Psoas muscle (tissue), 8 donors: ENCODE measurements at places on chromosomes 3 and 15. TPM values are rescaled to one million over a fixed set of nuclear protein-coding genes. Genes with fewer than 3 reads are reported as not detected.

Gene NMNAT3
- 9.8 TPM for total RNA-seq

Gene CSNK1G1
- total RNA-seq: 8.1 TPM

Gene NR2E3
- not detected for total RNA-seq

Gene CNTN6
- total RNA-seq: not detected

Gene HIGD2B
- total RNA-seq: not detected

Gene PP2D1
- not detected for total RNA-seq

Gene PEX5L
- total RNA-seq: not detected

Gene TRA2B
- 99.5 TPM for total RNA-seq

Gene HCLS1
- total RNA-seq: 9.9 TPM

Gene LDHAL6B
- total RNA-seq: not detected

DNA sequence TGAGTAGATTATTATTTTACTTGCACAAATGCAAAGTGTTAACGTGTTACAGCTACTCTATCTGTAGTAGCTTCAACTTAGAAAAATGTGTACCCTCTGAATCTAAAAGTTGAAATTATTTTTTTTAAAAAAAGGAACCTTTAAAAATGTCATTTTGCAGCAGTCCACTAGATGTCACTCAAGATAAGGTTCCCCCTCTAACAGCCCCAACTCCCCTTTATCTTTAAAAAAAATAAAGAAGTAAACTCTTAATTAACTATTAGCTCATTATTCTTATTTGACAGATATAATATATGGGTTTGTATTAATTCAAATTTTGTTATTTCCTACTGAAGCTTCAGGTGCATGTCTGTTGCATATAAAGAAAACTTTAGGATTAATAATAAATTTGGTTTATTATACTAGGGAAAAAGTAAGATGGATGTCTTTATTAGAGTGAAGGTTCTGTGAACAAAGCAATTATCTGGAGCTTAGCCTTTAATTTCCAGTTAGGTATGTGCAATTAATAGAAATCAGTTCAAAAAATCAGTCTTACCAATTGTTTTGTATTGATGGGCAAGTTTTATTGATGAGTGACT lies 288.5 kb downstream of the VGLL3 start:
- DNase-seq: no peak

GRCh38 chr15:92044203-92044909 lies 190.8 kb downstream of the SLCO3A1 start:
- no peak for DNase-seq

DNA sequence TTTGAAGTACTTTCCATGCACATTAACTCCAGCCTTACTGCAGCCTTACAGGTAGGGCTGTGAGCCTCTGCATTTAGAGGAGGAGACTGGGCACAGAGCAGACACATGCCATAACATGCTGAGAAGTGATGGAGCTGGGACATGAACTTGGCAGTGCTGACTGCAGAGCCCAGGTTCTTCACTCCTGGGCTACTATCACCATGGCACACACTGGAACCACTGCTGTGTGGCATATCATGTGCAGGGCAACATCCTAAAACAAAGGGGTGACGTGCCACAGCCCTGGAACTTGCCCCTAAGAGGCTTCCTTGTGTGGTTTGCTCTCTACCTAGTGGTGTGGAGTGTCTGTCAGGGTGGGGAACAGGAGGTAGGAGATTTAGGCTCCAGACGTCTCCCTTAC lies 25.4 kb downstream of the EHD4 start:
- DNase-seq: no peak

DNA sequence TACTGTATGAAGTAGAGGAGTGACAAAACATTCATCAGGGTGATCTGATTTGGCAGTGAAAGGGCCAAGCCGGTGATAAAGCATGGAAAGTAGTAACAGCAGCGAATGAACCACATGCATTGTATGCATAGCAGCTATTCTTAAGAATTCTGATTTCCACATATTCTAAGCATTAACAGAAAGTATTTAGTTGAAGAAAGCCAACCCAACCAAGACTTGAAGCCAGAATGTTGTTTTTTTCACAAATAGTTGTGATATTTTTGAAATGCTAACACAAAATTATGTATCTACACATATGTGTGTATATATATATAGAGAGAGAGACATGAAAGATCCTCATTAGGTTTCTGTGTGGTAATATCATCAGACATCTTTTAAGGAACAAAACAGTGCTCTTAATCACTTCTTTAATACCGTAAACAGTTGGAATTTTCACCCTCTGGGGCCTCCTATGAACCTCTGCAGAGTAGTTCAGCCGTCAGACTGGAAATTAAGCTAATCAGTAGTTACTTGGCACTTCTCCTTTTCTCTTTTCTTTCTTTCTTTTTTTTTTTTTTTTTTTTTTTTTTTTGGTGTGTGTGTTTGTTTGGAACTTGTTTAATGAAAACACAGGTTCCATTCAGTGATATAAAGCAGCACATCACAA lies 139.6 kb downstream of the CMSS1 start:
- no peak for DNase-seq

DNA sequence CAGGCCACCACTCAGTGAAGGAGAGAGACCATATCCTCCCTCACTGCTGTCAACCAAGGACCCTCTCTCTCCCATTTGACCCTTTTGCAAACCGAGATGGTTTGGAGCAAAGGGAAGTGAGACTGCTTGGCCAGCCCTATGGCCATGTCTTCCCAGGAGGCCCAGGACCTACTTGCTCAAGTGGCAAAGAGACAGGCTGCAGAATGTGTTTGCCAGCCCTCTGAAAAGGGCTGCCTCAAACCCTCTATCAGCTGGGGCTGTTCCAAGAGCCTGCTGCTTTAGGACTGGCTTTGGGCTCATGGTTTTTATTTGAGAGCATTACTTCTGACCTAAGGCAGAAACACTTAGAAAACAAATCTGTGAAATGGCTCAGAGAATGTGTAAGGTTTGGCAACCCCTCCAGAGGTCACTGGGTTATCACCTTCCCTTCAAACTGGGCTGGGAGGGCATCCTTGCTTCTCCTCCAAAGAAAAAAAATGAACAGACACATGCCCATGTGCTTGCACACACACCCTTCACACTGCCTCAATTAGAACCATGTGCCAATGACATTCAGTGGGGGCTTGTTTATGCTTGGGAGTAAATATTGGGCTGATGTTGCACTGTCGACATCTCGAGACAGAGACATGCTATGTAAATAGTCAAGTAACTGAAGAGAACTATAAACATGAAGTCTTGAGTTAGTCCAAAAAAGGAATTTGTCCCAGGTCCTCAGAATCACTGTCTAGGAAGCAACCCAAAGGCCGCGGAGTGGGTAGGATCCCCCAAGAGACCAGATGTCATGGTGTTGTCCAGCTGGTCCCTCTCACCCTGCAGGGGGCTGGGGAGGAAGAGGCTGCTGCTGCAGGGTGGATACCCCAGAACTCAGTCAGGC lies 49.8 kb upstream of the CTDSPL start:
- no peak for DNase-seq

DNA sequence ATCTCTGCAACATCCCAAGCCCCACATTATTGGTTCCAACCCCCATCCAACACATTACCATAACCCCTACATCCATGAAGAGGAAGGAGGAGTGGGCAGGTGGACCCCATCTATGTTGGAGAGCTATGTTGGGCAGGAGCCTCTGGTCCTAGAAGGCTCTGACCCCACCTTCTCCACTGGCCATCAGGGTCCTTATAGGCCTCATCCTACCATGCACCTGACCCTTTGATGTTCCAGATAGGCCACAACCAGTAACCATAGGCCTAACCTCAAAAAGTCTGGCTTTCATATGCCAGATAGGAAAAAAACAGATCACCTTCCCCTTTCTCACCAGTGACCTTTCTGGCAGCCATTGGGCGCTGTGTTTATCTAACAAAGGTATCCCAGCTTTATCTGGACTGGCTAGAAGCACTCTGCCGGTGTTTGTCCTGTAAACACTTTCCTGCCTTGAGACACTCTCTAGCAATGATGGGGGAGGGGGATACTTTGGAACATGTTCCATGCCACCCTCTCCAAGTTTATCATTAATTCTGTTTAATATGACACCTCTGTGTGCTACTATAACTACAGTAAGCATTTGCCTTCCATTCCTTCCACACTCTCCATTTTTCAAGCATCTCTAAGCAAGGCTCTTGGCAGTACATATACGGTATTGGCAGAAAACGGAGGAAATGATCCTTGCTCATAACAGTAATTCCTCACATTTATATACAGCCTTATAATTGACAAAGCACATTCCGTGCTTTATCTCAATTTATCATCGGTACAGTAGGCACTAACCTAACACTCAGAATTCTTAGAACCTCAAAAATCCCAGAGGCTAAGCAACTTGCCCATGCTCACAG lies 377.1 kb downstream of the VPS13C start:
- no peak for DNase-seq

DNA sequence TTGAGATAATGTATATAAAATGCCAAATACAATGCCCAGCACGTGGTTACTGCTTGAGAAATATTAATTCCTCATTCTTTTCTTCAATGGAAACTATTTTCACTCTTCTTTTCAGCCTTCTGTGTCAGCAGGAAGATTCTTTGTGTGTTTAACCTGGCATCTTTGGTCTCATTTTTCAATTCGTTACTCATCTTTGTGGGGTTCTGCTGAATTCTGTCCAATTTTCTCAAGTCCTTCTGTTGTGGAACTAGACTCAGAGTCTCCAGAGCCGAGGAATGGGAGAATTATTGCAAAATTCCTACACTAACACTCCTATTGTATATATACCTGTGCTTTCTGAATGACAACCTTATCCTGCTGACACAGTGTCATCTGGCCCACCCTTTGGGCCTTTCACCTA lies 96.8 kb upstream of the RGMA start:
- no peak for DNase-seq

DNA sequence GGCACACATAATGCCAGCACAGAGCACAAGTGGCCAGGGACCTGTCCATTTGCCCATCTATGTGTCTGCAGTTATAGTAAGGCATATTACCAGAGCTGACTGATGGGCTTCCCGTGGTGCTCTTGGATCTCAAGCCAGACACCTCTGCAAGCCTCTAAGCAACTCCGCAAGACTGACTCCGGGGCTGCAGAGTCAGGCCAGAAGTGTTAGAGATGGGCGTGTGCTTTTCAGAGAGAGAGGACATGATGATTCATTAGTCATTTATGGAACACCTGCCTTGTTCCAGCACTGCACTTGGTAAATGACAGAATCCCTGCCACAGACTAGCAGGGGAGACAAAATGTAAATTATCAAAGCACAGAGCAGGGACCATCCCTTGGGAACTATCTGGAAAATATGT lies 559.0 kb downstream of the PDCD6IP start:
- no peak for DNase-seq

DNA sequence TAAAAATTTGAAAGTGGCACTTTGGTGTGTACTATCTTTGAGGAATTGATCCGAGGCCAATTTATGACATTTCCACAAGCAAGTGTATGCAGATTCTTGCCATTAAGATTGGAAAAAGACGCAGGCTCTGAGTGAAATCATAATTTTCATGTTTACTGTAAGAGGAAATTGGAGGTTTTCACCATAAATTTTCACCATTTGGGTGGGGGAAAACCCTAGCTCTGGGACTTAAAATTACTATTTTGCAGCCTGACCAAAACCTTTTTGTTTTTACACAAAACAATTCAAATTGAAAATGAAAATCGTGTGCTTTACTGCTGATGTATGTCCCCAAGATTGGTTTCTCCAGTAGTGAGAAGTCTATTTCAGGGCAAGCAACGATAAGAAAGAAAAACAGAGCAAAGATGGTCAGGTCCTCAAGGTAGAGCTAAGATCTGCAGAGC lies 282.6 kb downstream of the FOXP1 start:
- DNase-seq: no peak

GRCh38 chr3:197038679-197039462 lies 9.3 kb upstream of the MELTF start:
- DNase-seq: no peak

DNA sequence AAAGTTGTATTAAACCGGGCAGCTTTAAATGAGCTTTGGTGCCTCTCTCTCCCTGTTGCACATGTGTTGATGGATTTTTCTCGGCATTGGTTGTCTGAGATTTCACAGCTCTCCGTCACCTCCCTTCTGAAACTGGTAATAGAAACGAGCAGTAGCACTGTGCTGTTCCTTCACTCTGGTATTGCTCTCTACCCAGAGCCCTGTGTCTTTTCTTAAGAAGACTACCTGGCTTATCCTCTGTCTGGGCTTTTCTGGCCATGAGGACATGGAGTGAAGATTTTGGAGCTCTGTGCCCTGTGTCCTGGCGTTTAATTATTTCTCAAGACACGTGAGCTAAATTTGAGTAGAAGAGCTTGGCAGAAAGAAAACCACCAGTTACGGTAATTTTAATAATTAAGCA lies 209.6 kb upstream of the EIF1B start:
- no peak for DNase-seq

- no peak for DNase-seq
Observed at GRCh38 chr3:132730891-132731580, 8.8 kb upstream of the NPHP3 start.

GRCh38 chr3:150090006-150090405 lies 119.3 kb upstream of the PFN2 start:
- DNase-seq: no peak

DNA sequence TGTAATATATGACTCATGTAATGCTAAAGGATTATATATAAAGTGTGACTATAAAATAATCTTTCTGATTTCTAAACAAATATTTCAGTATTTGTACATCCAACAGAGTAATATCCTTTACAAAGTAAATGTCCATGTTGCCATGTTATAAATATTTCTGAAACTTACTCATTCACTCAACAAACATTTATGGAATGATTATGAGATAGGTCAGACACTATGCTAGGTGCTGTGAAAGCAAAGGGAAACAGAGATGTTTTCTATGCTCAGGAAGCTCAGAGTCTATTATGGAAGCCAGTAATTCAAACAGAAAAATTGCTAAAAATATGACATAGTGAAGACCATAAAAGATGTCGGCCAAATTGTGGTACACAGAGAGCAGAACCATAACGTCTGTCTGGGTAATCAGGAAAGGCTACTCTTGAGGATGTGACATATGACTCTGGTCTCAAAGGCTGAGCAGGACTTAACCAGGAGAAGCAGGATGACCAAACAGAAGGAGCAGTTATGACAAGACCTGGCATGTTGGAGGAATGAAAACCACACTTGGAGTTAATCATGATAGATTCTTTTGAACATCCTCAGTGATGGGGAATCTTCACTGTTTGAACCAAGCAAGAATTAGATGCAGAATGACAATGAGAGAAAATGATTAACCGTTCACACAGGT lies 39.0 kb upstream of the MYO5C start:
- no peak for DNase-seq

DNA sequence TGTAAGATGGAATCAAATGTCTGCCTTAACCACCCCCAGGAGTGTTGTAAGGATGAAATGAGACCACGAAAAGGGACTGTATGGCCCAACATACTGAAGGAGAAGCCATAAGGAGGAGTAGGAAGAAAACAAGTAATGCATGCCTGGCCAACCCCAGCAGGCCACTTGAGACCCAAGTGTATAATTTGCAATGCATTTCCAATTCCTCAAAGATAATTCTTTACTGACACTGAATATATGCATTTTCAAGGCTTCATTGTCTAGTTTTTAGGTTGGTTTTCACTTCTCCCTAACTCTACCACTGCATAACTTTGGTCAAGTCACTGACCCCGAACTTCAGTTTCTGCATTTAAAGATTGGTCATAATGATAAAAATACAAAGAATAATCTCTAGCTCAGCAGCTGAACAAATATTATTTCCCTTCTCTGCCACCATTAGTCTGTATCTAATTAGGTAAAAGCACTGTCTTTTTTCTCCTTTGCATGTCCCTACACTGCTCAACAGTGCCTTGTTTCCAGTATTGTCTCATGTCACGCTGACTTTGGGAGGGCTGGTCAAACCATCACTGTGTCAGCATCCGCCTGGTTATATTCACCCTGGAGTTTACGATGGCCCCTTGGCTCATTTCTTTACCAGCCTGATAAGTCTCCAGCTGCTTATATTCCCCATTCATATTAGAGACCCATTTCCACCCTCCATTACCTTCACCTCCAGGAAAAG lies 378.6 kb downstream of the NTRK3 start:
- no peak for DNase-seq

GRCh38 chr15:101210466-101210865 lies 41.4 kb downstream of the CHSY1 start:
- DNase-seq: no peak
